Daoy (cell line): ENCODE measurements at places on chromosomes 2 and 18.

- DNase-seq = no peak
Measured at GRCh38 chr2:215966951-215967350, 46.4 kb downstream of the MREG start.

DNA sequence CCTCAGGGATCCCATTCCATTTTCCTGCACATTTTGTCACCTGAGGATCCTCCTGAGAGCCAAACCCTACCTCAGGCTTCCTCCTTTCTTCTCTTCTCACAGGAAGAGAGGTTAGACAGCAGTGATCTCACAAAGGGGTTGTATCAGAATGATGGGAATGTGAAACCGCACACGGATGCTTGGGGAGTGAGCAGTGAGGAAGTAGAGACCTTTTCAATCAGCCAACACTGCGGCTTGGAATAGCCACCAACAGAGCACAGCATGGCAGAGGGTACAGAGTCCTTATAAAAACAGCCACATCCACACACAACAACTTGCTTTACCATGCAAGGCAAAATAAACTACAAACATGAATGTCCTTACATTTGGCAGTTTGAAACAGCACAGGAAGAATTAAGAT lies 8.7 kb downstream of the TMEM182 start:
- DNase-seq = peak; percentile 70

GRCh38 chr2:74414441-74414840 lies 7.0 kb downstream of the C2orf81 start:
- DNase-seq = no peak

- peak; percentile 88 for DNase-seq
Measured at GRCh38 chr2:152445791-152446201, 110.8 kb downstream of the FMNL2 start.

- DNase-seq = peak; percentile 81
Measured at GRCh38 chr18:58572181-58572580, 56.7 kb downstream of the ALPK2 start.

DNA sequence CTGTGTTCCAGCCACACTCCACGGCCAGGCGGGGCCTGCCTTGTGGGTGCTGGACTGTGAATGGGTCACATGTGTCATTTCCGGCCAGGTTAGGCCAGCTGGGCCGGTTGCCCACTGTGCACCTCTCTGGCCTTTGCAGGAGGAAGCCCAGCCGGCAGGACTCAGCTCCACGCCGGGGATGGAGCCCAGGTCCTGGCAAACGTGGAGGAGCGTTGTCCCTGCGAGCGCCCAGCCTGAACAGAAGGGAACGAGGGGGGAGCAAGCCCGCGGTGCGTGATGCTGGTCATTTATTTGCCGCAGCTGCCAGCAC lies 152.9 kb downstream of the PXDN start:
- DNase-seq = peak; percentile 43

- DNase-seq = no peak
Measured at GRCh38 chr2:99238599-99238998, 16.9 kb downstream of the LYG2 start.

- DNase-seq = no peak
Measured at GRCh38 chr18:23170137-23170536, 34.9 kb downstream of the CABLES1 start.

GRCh38 chr18:46716827-46717226 lies 40.0 kb downstream of the ST8SIA5 start:
- no peak for DNase-seq

DNA sequence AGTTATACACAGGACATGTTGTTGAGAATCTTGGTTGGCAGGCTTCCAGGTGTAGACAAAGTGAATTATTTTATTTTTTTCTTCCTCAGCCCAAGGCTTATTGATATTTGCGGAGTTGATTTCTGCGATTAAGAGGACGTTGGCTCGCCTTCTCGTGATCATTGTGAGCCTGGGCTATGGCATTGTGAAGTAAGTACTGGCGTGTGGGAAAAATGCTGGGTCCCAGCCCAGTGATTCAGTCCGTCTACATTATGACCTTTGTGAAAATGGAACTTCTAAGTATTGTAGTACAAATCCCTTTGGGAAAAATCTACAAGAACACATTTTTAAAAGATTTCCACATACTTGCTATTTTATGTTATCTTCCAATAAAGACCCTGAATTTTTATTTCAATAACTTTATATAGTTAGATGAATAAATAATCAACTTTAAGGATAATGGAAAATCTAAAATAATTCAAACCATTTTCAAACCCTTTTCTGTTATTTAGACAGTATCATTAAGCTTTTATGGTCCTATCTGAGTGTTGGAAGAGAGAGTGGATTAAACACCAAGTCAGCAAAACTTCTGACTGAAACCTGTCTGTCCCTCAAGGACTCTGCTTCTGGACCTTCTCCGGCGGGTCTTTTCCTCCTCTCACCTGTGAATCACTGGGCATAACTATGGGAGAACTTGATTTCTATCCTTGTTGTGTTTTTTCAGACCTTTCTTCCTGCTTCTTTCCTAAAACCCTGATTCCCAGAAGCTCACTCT lies 31.0 kb downstream of the TMEM87B start:
- no peak for DNase-seq

DNA sequence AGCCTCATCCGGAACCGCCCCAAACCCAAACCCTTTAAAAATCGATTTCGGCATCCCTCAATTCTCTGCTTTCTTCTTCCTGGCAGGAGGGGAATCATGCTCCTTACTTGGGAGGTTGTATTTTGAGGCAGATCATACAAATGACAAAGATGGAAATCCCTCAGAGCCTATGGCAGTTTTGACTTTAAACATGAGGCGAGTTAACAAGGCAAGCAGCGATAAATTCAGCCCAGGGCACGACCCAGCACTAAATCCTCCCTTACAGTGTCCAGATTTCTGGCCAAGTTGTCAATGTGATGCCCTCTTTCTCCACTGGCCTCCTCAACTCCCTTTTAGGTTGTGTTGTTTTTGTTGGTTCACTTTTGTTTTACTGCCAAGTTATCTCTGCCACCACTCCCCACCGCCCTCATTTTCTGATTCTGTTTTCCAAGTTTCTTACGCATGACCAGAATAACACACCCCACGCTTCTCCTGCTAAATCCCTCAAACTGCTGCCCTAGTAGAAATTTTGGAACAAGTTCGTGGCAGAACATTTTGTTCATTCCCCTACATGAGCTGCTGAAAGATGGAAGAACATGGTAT lies 68.3 kb downstream of the CTAGE1 start:
- DNase-seq = no peak

GRCh38 chr2:162874412-162874811 lies 35.8 kb upstream of the KCNH7 start:
- DNase-seq = no peak

DNA sequence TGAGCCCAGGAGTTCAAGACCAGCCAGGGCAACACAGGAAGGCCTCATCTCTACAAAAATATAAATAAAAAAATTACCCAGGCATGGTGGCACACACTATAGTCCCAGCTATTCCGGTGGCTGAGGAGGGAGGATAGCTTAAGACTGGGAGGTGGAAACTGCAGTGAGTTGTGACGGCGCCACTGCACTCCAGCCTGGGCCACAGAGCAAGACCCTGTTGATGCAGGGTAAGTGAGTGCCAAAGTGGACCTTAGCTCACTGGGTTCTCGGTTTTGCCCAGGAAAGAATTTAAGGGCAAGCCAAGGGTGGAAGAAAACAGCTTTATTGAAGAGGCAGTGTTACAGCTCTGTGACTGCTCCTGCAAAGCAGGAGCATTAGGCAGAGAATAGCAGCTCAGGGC lies 6.9 kb upstream of the ERICH2 start:
- DNase-seq = no peak

GRCh38 chr2:146523196-146523595 lies 1321.6 kb upstream of the ACVR2A start:
- DNase-seq = no peak

- DNase-seq = no peak
Measured at GRCh38 chr2:53437371-53437770, 330.2 kb upstream of the CHAC2 start.

DNA sequence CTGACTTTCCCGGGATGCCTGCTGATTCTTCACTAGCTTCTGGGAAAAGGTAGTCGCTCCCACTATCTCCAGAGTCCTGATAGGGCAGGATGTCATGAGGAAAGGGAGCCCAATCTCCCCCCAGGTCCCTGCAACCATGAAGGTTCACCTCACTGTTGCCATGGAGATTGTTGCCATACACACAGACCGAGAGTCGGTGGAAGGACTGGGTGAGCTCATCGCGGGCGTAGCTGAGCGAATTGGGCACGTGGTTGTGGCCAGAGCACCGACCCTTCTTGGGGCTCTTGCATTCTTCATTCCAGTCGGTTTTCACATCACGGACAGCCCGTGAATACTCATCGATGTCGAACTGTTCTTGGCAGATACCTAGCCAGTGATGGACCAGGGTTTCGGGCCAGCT lies 97.4 kb downstream of the MEP1B start:
- peak; percentile 2 for DNase-seq

GRCh38 chr2:200320991-200321390 lies 14.5 kb downstream of the SPATS2L start:
- no peak for DNase-seq

- no peak for DNase-seq
Measured at GRCh38 chr2:240596080-240596460, 9.5 kb downstream of the CAPN10 start.

DNA sequence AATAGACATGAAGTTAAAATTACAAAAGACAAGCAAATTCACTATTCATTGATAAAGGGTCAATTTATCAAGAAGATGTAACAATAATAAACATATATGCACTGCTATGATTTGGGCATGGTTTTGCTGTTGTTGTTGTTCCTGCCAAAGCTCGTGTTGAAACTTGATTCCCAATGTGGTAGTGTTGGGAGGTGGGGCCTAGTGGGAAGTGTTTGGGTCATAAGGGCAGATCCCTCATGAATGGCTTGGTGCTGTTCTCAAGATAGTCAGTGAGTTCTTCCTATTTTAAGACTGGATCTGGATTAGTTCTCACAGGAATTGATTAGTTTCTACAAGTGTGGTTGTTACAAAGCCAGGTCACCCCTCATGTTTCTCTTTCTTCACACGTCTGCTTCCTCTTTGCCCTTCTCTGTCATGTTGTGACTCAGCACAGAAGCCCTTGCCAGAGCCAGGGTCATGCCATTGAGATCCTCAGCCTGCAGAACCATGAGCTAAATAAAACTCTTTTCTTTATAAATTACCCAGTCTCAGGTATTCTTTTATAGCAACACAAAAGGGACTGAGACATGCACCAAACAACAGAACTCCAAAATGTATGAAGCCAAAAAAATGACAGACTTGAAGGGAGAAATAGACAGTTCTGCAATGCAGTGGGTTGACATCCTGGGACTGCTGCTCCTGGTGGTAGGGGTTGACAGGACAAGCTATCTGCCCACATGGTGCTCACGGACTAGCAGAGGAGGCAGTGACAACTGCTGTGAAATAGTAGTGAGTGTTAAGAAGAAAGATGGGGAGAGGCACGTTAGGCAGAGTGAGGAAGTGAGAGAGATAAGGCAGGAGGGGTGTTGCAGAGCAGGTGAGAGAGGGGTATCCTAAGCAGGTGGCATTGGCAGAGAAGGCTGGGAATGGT lies 18.6 kb upstream of the SKA1 start:
- DNase-seq = peak; percentile 27

DNA sequence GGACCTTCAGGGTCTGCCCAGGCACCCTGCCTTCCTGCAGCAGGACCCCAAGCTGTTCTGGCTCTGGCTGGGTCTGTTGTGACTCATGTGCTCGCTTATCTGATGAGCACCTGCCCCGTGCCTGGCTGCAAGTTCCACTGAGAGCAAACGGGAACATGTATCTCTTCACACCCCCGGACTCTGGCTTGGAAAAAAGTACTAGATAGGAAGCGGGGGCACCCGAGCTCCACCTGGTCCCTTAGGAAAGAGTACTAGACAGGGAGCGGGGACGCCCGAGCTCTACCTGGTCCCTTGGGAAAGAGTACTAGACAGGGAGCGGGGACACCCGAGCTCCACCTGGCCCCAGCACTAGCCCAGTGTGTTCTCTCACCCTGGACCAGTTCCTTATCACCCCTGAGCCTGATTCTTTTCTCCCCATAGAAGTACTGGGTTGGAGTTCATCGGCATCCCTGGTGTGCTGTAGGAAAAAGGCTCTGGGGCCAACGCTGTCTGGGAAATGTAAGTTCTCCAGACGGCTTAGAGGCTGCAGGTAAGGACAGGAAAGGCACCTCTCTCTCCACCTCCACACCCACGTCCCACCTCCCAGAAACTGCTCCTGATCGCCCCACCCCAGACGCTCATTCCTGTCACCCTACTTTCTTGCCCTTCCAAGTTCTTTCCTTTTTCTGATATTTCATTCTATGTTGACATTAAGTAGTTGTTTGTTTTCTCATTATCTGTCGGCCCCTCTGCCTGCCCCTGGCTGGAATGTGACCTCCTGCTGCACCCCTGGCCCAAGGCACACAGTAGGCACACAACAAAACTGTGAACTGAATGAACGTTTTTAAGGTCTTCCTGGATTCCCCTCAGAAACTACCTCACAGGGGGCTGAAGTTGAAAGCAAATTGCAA lies 40.2 kb downstream of the HDAC4 start:
- no peak for DNase-seq

- DNase-seq = no peak
Measured at GRCh38 chr2:68375582-68375981, 10.5 kb downstream of the PLEK start.

DNA sequence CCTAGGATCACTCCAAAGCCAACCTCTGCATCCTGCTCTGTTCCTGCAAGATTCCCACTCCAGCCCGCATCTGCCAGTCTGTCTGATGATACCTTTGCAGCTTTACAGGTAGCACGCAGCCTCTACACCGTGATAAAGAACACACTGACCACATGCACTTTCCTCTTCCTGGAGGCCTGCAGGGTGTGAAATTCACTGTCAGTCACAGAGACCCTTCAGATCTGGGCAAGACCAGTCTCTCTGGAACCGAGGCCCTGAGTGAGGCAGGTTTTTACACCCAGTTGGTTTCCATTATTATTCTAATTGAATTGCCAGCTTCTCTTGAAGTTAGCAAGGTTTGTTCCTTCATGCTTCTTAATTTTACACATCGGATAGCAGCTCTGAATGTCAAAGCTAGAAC lies 30.5 kb upstream of the TWIST2 start:
- no peak for DNase-seq

DNA sequence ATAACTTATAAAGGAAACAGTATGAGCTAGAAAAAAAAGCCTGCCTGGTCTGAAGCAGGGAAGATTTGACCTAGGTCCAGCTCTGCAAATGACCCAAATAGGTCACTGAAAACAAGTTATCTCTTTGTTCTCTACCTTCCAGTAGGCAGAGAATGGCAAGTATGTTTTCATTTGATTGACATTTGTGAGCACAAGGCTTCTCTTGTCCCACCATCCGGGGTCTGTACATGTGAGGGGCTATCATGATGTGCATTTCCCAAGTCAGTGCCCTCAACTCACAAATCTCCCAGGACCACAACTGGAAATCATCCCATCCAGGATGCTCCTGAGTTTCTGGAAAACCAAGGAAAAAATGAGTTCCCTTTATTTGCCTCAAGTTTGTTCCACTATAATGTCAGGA lies 309.5 kb downstream of the AFF3 start:
- DNase-seq = no peak

GRCh38 chr2:201058914-201059313 lies 12.6 kb downstream of the HYCC2 start:
- DNase-seq = no peak

- no peak for DNase-seq
Measured at GRCh38 chr18:57806201-57806977, 3.3 kb upstream of the ATP8B1 start.

- DNase-seq = peak; percentile 90
Measured at GRCh38 chr2:226791487-226792081, 8.0 kb downstream of the IRS1 start.
